Left renal pelvis (tissue), 4 donors: ENCODE measurements at places on chromosomes 2 and 18. TPM values are rescaled to one million over a fixed set of nuclear protein-coding genes. Genes with fewer than 3 reads are reported as not detected.

DNA sequence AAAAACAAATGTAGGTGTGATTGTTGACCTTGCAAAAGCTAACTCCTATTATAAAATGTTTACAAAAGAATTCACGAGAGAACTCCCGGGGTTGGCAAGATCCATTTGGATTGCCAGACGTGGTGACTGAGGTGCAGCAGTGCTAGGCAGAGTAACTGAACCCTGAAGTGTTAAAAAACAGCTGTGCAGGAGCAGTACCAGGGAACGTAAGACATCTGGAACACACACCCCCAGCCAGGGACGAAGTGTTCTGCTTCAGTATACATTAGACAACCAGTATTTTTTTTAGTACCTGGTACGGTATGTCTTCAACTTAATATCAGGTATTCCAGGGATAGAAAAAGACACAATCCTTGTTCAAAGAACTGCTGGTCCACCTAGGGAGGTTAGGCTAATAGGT lies 272.1 kb upstream of the EPAS1 start:
- DNase-seq, result no peak

GRCh38 chr18:51519571-51519970 lies 322.1 kb upstream of the MEX3C start:
- no peak for DNase-seq

GRCh38 chr2:223619486-223620129 lies 17.4 kb upstream of the SCG2 start:
- no peak for DNase-seq

DNA sequence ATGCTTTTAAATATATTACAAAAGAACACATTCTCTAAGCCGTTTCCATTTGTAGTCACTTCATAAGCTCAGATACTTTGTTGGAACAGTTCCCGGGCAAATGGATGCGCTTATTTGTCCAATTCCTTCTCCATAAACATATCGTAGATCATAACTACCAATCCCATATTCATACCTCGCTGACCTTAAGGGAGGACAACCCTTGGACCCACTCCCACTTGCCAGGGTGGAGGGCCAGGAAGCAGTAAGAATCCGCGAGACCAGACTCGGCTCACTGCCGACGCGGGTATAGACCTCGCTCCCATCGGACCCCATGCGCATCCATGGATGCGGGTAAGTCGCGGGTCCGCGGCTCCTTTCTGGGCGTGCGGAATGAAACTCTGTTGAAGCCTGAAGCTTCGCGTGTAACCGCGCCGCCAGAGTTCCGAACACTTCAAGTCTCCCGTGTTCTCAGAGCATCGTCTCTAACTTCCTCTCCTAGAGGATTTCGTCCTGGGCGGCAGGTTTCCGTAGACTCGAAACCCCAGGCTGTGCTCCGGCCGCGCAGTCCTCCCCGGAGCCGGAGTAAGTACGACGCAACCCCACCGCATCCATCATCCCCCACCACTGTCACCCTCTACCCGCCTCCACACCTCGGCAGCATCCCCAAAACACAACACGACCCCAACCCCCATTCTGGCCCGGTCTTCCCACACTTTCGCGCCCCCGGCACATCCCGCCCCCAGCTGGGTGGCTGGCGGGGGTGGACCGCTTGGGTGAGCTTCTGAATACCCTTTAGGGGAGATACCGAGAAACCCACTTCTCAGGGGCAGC lies 1.1 kb downstream of the DSC3 start:
- DNase-seq, result no peak

- DNase-seq, result no peak
These were observed 342.7 kb downstream of the RND3 start for GRCh38 chr2:150144546-150145298.

Gene PLA2R1
- 76.7 TPM for polyA plus RNA-seq

DNA sequence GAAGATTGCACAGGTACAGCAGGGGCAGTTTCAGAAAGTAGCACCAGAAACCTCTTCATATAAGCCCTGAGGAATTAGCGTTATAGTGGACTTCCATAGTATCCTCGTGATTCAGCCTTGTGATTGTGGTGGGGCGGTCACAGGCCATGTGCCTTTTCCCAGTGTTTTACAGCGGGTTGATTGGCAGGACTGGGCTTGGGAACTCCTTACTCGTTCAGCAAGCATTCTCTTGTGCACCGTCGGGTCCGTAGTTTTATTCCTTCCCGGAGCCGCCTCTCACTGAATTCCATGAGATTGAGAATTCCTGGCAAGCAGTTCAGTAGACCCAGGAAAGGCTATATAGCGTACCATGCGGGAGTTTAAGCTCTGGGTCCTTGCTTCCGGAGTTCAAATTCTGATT lies 5.2 kb downstream of the COPS8 start:
- no peak for DNase-seq

Gene PAIP2B
- polyA plus RNA-seq, result 17.9 TPM

DNA sequence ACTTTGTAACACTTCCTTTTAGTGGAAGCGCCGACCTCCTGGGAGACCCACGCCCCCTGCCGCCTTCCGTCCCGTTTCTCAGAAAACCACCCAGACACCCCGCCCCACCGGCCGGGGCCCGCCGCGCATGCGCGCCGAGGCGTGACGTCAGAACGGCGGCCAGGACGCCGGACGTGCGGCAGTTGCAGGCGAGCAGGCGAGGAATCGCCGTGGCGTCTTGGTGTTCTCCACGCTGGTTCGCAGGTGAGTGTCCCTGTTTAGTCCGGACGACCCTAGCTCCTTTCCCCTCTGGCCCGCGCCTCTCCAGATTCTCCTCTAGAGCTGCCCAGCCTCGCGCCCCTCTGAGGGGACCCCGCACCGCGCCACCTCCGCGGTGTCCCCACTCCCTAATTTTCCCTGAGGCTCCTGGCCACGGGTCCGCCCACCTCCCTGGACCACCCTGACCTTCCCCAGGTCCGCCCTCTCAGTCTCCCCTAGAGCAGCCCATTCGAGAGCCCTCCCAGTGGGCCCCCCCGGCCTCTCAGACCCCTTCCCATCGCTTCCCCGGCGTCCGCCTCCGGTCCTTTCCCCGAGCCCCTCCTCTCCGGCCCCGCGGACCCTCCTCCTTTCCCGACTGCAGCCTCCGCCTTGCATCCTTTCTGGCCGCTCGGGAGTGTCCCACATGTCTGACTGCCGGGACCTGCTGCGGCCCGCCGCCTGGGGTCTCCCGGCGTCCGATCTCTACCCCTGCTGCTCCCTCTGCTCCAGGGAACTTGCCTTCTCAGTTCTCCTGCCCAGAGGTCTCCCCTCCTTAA lies at the start of gene PLEKHB2:
TSS of gene PLEKHB2 (plus strand) at position 181 of the 794 bp plus-strand sequence. CDS start 15,606 bp downstream, outside the sequence.
- DNase-seq, result peak; percentile 85

DNA sequence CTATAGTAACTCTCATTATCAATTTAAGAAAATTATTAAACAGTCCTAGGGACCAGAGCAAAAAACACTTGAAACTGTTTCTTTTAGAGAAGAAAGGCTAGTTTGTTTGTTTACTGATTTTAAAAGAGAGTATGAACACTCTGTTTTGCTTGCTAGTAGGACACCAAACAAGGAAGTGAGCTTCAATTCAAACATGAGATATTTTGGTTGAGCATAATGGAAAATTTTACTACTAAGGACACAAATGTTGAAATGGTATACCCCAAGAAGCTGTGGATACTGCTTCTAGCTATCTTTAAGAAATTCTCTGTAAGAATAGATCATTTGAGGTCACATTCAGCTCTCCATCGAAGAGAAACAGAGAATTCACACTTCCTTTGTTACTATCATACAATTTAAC lies 216.3 kb upstream of the SMAD7 start:
- no peak for DNase-seq

GRCh38 chr18:69674292-69674877 lies 273.3 kb downstream of the CD226 start:
- DNase-seq, result no peak

DNA sequence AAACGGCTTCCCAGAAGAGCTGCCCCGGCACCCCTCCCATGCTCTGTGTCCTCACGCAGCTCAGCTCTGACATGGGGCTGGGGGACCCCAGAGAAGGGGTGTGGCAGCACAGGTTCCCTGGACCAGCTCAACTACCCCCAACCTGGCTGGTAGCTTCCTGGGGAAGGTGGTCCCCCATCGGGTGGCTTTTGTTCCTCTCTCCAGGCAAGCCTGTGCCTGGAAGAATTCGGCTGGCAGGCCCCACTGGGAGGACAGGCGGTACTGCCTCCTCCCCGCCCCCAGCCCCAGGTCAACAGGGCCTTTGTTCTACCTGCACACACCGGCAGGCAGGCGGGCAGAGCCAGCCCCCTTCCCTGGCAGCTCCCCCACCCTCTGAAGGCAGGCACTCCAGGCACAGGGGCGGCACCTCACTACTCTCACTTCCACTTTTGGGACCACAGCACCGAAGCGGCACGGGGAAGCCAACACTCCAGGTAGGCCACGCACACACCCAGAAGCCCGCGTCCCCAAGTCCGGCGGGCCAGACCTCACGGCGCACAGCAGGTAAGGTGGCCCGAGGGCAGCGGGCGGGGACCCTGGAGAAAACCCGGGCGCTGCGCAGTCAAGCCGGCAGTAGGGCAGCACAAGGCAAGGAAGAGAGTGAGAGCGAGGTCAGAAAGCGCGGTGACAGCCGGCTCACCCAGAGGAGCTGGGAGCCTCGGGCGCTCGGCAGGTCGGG lies 1.3 kb downstream of the HS6ST1 start:
- no peak for DNase-seq

GRCh38 chr2:238166391-238167343 lies 7.9 kb downstream of the ERFE start:
- DNase-seq, result no peak

- DNase-seq, result no peak
These were observed 63.5 kb downstream of the ZNF521 start for GRCh38 chr18:25288340-25288938.

- DNase-seq, result no peak
These were observed 21.5 kb upstream of the CAB39 start for GRCh38 chr2:230691005-230691647.

GRCh38 chr2:70087702-70088597 lies 673 bp downstream of the PCBP1 start:
- DNase-seq, result no peak

GRCh38 chr2:224948859-224949258 lies 93.4 kb downstream of the DOCK10 start:
- DNase-seq, result no peak

Gene LRRFIP1
- polyA plus RNA-seq, result 87.1 TPM

DNA sequence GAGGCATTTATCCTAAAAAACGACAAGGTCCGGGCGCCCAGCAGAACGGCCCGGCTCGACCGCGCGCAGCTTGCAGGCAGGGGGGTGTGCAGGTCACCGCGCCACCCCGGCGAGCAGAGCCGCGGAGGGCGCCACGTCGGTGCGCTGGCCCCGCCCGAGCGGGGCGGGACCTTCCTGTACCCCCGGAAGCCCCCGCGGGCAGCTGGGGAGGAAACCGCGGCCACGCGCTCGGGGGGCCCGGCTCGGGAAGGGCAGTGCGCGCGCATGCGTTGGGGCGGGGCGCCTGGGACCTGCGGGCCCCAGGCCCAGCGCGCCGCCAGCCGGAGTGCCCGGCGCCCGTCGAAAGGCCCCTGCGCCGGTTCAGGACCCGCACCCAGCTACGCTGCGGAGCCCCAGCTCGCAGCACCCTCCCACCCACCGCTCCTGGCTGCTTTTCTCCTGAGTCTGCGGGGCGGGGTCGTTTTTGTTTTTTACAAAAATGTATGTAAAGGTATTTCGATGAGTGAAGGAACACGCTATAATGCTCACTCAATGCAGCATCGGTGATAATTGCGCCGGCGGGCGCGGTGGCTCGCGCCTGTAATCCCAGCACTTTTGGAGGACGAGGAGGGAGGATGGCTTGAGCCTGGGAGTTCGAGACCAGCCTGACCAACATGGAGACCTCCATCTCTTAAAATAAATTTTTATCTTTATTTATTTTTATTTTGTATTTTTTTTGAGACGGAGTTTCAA lies 47.7 kb upstream of the POMC start:
- no peak for DNase-seq

Gene COL5A2
- 428 TPM for polyA plus RNA-seq

GRCh38 chr2:61995515-61995914 lies 90.0 kb downstream of the COMMD1 start:
- DNase-seq, result no peak

DNA sequence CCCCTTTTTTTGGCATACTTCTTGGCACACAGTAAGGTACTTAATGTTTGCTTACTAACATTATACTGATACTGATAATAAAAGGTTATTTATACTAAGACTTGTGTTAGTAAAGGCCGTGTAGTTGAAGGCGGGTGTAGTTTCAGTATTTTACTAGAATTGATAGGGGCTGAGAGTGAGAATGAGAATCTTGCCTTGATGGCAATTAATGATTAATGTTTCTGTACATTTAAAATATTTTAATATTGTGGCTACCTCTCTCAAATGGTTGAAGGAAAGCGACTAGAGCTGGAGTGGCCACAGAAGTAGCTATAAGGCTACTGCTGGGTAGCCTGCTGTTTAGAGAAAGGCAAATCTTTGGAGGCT lies 29.3 kb downstream of the PELI1 start:
- DNase-seq, result no peak

Gene LAMA1
- polyA plus RNA-seq, result 56.5 TPM

Gene INO80D
- 11.2 TPM for polyA plus RNA-seq

GRCh38 chr2:7022492-7023385 lies 105.5 kb downstream of the RNF144A start:
- DNase-seq, result no peak

Gene RGPD4
- polyA plus RNA-seq, result 0.05 TPM

Gene DCC
- 10.1 TPM for polyA plus RNA-seq

GRCh38 chr2:225487878-225488416 lies 88.4 kb downstream of the NYAP2 start:
- DNase-seq, result no peak

Gene LCT
- 0.03 TPM for polyA plus RNA-seq

GRCh38 chr2:228599297-228599696 lies 417.8 kb upstream of the SPHKAP start:
- DNase-seq, result no peak

GRCh38 chr2:10884574-10884975 lies 27.2 kb upstream of the KCNF1 start:
- no peak for DNase-seq

DNA sequence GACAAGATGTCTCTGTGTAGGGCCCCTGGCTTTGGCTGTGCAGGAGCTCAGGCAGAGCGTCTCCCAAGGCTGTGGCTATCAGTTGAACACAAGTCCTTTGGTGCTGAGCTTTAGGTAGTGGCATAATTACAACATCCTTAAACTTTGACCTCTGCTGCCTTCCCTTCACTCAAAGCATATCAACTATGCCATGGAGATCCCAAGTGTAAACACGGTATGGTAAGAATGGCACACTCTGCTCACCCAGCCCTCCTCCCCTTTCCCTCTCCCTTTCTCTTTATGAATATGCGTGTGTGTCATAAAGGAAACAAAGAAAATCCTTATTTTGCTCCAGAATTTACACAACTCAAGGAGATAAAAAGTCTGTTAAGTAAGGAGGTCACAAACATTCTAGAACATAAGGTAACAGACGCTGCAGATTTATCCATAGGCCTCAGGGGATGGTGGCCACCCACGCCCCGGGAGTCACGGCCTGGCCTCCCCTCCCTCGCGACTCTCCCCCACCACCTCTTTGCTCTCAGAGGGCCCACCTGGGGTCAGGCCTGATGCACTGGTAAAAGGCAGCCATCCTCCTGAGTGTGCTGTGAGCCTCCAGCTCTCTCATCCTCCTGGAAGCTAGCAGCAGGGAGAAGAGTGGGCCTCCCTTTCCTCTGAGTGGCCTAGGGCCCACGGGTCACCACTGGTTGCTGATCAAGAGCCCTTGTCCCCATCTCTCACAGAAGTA lies 67.3 kb downstream of the CRACDL start:
- no peak for DNase-seq

Gene ZNF396
- 6.4 TPM for polyA plus RNA-seq
